ENCODE measurements at places on chromosomes 5 and 9.

- DNase-seq, result no peak
Measured at GRCh38 chr5:119171686-119172085, 100.8 kb downstream of the DMXL1 start.

- no peak for DNase-seq
Measured at GRCh38 chr9:129781981-129782380, 21.0 kb upstream of the TOR1B start.

DNA sequence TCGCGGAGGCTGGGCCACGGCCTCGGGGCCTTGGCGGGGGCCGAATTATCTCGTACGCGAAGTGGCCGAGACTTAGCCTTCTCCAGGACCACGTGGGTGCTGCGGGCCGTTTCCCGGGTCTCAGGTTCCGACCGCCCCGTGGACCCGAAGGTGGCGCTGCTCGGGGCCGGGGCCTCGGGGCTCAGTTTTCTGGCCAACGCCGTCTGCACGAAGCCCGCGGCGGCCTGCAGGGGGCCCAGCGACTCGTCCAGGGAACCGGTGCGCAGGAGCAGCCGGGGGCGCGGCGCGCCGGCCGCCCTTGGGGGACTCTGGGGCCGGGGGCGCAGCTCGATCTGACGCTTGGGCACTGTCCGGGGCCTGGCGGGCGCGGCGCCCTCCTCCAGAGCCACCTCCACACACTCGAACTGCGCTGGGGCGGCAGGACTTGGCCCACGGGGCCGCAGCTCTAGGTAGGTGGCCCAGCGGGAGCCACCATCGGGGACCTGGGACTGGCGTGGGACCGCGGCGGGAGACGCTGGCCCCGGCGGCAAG is 716 bp downstream of the PROB1 start:
- no peak for DNase-seq

- no peak for DNase-seq
Measured at GRCh38 chr5:93163010-93163663, 417.9 kb downstream of the NR2F1-AS1 start.

DNA sequence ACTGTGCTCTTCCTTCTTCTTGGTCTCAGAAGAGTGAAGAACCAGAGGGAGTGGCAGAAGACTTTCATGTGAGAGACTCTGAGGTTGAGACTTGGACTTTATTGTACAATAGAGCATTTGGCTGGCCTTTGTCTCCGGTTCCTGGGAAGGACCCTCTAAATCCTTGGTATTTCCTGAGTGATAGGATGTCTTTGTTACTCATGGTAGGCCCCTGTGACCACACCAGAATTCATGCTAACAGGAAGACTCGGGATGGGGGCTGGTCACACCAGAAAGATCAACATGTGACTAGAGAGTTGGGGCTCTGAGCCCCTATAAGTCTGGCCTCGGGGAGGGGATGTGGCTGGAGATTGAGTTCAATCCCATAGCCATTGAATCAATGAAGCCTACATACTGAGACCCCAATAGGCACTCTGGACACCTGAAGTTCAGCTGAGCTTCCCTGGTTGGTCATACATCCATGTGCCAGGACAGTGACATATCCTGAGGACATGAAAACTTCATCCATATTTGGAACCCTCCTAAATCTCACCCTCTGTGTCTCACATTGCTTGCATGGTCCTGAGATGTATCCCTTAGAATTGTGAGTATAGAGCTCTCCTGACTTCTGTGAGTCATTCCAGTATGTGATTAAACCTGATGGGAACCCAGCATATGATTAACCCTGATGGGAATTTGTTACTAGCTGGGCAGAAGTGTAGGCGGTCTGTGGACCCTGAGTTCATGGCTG is 201.7 kb downstream of the GADD45G start:
- no peak for DNase-seq

- DNase-seq, result no peak
Measured at GRCh38 chr9:97386265-97386633, 25.6 kb upstream of the TDRD7 start.

DNA sequence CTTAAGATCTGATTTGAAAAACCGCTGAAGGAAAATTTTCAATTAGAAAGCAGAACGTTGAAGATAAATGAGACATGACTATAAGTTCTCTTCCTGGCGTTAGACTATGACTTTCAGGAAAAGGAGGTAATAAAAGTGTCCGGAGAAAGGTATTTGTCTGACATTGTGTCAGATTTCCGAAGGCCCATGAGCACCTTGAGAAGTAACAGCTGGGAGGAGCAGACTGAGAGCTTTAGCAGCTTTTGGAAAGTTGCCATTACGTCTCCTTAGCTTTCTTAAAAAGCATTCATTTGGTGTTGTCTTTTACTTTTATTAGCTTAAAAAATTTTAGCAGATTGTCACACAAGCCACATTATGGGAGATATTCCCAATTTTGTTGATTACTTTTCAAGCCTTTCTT is 363.5 kb downstream of the NDUFS4 start:
- DNase-seq, result no peak

GRCh38 chr5:1436681-1437080 is 8.6 kb downstream of the SLC6A3 start:
- DNase-seq, result no peak

DNA sequence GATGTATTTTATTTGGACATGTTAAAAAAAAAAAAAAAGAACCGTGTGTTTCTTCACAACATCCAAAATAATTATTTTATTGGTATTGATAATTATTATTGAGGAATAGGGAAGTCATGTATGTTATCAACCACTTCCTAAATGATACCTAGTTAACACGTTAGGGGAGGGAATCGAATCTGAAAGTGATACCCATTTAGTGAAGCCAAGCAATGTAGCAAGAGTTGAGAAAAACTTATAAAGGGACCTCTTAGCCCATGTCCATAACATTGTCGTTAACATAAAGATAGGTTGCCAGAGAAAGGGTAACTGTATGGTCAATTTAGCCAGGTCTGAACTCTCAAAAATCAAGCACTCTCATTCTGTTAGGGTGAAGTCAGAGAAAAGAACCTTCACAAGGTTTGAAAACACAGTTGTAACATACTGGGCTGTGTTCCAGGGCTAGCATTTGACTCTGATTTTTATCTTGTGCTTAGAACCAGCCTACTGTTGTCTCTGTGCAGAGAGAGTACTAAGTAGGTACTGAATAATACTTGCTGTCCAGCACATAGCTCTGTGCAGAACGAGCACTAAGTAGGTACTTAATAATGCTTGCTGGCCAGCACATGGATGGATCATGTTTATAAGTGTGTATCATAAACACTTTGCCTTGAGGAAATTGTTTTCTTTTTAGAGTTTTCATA is 60.4 kb downstream of the GHR start:
- no peak for DNase-seq

GRCh38 chr5:71529682-71530081 is 57.5 kb upstream of the MCCC2 start:
- DNase-seq, result no peak

GRCh38 chr5:68673106-68673822 is 420.6 kb upstream of the SLC30A5 start:
- no peak for DNase-seq

DNA sequence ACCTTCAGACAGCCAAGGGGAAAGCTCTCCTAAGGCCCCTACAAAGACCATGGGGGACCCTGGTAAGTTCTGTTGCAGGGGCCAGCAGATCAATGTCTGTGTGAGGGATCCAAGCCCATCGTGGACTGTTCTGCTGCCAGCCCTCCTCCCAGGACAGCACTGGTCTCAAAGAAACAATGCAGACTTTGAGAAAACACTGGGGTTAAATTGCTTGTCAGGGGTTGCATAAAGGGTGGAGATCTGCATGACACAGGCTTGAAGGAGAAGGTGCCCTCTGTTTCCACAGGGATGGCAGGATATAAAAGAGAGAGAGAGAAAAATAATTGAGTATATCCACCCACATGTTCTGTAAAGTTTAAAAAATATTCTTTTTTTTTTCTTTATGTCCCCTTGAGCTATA is 157.6 kb upstream of the TBC1D2 start:
- DNase-seq, result no peak

DNA sequence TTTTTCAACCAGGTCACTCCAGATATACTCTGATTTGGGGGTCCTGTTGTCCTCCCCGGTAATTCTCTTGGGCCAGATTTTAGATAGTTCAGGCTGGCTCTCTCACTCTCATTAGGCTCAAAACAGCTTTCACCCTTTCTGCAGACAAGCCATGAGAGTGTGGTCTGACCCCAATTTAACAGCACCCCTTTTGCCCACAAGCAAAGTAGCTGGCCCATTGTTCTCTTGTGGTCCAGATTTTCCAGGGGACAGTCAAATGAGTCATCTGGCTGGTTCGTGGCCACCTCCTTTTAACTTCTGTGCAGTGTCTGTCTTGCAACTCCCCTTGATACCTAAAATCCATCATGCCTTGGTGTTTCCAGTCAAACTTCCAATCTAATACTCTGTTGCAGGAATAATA is 16.5 kb downstream of the BHMT2 start:
- no peak for DNase-seq

DNA sequence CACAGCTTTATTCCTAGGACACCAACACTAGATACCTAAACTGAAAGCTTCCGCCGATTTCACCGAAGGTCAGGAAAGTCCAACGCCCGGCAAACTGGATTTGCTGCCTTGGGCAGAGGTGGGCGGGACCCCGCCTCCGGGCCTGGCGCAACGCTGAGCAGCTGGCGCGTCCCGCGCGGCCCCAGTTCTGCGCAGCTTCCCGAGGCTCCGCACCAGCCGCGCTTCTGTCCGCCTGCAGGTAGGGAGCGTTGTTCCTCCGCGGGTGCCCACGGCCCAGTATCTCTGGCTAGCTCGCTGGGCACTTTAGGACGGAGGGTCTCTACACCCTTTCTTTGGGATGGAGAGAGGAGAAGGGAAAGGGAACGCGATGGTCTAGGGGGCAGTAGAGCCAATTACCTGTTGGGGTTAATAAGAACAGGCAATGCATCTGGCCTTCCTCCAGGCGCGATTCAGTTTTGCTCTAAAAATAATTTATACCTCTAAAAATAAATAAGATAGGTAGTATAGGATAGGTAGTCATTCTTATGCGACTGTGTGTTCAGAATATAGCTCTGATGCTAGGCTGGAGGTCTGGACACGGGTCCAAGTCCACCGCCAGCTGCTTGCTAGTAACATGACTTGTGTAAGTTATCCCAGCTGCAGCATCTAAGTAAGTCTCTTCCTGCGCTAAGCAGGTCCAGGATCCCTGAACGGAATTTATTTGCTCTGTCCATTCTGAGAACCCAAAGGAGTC is at the start of gene CD274:
Gene CD274, plus strand, starts transcription at position 184 of the 733 bp plus-strand sequence. CDS start 5,572 bp downstream, outside the sequence.
- DNase-seq, result peak; percentile 89

DNA sequence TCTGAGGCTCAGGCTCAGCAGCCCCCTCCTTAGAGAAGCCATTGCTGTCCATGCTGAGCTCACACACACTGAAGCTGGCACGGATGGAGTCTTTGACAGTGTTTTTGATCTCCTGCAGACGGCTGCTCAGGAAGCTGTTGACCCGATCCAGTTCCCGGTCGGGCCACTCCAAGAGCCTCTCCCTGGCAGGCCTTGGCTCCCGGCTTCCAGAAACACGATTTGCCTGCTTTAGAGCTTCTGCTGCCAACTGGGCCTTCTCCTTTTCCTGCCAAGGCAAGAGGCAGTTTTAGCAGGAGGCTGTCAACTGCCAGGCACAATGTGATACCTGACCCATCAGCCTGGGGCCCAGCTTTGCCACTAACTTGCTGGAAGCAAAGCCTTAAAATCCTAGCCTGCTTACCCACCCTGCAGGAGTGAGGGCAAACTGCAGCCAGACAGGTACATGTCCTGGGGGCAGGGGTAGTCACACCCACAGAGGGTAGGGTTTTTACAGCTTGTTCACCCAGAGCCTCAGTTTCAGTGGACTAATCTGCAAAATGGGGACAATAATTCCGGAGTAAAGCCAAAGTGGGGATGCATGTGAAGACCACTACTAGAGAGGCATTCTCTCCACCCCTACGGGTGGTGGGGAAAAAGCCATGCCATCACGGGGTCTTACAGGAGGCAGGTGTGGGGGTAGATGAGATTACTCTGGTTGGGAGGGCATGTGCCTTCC is 8.3 kb upstream of the DDX41 start:
- DNase-seq, result no peak

DNA sequence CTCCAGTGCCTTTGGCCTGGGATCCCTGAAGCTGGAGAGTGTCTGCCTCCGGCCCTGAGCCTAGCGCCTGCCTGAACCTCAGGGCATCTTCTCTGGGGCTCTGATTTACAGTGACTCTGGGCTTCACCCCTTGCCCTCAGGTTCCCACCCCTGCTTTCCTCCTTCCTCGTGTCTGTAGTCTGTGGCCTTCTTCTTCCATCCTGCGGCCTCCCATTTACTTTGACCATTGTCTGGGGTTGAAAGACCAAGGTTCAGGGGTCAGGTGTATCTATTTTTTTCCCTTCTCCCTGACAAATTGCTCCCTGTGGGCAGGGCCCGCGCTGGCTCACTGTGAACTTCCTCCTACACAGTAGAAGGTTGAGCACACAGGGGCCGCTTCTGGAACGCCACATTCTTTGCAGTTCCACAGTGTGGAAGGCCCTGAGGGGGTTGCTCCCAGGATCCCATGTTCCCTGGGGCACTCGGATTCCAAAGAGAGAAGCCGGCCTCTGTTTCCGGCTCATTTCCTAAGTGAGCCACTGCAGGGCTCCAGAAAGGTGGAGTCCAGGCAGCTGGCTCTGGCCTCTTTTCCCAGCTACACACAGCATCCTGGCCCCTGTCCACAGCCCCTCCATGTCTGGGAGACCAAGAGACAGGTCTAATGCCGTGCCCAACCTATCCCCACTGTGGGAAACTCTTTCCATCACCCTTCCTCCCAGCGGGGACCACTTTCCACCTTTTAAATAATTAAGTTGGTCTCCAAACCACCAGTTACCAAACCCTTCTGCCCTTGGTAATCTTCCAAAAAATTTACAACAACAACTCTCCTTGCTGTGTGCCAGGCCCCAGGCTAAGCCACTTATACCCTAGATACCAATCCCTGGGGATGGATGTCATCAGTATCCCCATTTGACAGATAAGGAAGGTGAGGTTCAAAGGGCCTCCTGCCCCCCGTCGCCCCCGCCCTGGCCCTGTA is 140.3 kb upstream of the IER5L start:
- DNase-seq, result peak; percentile 65

DNA sequence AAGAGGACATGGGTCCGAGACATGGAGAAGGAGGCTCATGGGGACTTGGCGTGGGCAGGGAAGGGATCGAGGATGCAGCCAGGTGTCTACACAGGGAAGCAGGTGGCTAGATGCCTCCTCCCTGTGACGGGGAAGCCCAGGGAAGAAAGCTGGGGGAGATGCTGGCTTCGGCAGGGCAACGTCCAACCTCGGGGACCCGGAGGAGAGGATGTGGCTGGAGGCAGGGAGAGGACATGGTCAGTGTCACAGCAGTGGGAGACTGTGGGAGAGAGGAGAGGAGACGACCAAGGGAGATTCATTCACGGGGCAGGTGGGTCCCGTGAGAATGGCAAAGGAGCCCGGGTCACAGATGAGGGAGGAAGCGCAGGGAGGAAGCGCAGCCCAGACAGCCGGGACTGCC is 73.2 kb upstream of the PHYKPL start:
- DNase-seq, result peak; percentile 76

DNA sequence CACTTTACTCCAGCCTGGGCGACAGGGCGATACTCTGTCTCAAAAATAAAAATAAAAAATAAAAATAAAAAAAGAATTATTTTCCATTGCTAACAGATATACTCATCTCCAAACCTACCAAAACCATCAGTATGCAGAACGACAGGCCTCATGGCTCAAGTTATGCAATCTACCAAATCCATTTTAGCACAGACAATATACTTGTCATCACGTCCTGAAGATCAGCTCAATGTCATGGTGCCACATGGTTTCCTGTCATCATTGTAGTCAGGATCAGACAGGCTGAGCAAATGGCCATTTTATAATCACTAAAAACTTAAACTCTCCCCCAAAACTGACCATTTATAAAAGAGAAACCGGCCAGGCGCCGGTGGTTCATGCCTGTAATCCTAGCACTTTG is 69.1 kb downstream of the HABP4 start:
- no peak for DNase-seq

- DNase-seq, result no peak
Measured at GRCh38 chr5:878125-878524, 14.5 kb downstream of the BRD9 start.
